Neural crest cell (in vitro differentiated cells): ENCODE measurements at places on chromosomes 4 and X.

DNA sequence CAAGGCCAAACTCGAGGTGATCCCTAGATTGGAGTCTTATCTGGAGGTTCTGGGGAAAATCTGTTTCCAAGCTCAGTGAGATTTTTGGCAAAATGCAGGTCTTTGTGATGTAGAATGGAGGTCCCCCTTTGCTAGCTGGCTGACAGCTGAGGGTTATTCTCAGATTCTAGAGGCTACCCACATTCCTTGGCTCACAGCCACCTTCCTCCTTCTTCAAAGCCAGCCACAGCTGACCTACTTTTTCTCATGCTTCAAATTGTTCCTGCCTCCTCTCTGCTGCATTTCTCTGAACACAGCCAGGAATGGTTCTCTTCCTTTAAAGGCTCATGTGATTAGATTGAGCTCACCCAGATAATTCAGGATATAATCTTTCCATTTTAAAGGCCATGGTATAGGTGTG, 86.9 kb downstream of the VCX3A start:
- H3K36me3 ChIP-seq, result no peaks in the 10 kb centered on the region
- H3K27me3 ChIP-seq, result no peaks in the 10 kb centered on the region
- no peaks in the 10 kb centered on the region for H3K4me1 ChIP-seq
- H3K4me3 ChIP-seq, result no peak overlapping the region
- no peak overlapping the region for H3K27ac ChIP-seq

DNA sequence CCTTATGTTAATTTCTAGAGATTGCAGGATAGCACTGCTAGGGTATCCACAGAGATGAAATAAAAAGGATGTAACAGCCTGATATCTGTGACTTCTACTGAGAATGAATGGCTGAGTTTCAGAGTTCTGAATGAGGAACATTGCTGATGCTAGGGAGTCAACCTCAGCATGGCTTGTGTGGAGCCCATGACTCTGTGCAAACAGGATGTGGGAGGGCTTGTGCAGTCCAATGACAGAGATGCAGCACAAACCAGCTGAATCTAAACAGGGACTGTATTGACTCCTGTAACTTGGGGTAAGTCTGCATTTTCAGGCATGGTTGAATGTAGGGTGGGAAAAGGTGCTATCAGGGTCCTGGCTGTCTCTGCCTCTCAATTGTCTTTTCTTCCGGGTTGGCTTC, 5.3 kb upstream of the RASL11B start:
- H3K27ac ChIP-seq, result no peak overlapping the region
- no peak for DNase-seq
- H3K36me3 ChIP-seq, result peaks cover 13% of the 10 kb centered on the region
- no peak overlapping the region for H3K4me3 ChIP-seq

DNA sequence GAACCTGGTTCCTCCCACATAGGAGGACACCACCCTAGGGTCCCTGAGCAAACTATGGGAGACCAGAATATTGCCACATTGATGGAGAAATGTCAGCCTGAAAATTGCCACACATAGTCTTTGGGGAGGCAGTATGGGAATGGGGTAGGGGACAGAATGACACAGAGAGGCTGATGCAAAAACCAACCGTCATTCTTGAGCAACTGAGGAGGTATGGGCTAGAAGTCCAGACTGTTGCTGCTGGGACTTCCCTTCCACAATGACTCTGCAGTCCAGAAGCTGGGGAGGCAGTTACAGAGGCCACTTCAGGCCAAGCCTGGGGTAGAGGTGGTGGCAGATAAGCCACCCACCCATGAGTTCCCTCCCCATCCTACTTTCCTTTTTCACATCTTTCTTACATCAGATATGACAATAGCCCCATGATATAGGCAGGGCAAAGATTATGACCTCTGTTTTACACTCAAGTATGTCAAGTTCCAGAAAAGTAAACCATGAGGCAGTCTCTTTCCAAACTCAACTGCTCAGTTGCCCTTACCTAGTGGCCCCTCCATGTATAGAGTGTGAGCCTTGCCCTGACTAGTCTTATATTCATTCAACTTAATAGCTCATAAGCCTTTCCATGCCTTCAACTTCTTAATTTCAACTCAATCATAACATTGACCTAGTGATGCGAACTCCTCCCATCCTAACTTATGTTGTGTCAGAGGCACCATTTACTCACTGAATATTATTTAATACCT, 41.7 kb downstream of the VSIG4 start:
- H3K4me1 ChIP-seq, result peaks cover 9% of the 10 kb centered on the region
- no peaks in the 10 kb centered on the region for H3K36me3 ChIP-seq
- DNase-seq, result no peak

DNA sequence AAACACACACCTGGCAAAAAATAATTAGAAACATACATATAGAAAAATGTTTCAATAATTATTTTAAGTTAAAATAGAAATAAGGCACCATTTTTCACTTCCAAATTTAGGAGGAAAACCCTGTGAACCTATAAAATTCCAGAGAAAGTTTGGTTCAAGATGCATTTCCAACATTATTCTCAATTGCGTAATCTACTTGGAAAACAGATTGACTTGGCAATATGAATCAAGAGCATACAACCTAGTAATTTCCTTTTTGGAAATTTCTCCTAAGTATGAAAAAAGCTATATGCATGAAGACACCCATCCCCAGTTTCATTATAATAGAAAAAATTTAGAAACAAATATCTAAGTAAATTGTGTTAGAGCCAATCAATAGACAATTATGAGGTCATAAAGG, 242.9 kb downstream of the IQCM start:
- H3K4me3 ChIP-seq, result no peak overlapping the region
- H3K27ac ChIP-seq, result no peak overlapping the region
- no peak for DNase-seq
- no peaks in the 10 kb centered on the region for H3K4me1 ChIP-seq
- no peaks in the 10 kb centered on the region for H3K27me3 ChIP-seq

GRCh38 chr4:55314141-55314820, 31.8 kb upstream of the SRD5A3 start:
- H3K4me1 ChIP-seq, result no peaks in the 10 kb centered on the region
- no peak overlapping the region for H3K27ac ChIP-seq
- no peak overlapping the region for H3K4me3 ChIP-seq
- no peak for DNase-seq
- peaks cover 4% of the 10 kb centered on the region for H3K36me3 ChIP-seq

DNA sequence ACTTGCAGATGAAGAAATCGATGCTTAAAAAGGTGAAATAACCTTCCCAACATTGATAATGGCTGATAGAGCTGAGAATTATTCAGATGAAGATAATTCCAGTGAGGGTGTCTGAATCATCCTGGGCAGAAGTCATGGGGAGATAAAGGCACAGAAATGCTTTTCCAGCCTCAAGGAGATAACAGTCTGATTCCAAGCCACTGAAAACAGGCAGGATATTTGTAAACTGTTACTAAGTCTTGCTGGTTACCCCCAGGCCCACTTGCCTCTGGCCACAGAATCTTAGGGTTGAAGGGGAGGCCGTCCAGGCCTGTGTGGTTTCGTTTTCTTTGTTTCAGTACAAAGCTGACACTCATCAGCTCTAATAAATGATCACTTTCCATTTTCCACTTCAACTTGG, 158.5 kb downstream of the SH3KBP1 start:
- DNase-seq, result no peak
- no peaks in the 10 kb centered on the region for H3K36me3 ChIP-seq
- H3K4me3 ChIP-seq, result no peak overlapping the region
- no peaks in the 10 kb centered on the region for H3K27me3 ChIP-seq
- no peak overlapping the region for H3K27ac ChIP-seq

DNA sequence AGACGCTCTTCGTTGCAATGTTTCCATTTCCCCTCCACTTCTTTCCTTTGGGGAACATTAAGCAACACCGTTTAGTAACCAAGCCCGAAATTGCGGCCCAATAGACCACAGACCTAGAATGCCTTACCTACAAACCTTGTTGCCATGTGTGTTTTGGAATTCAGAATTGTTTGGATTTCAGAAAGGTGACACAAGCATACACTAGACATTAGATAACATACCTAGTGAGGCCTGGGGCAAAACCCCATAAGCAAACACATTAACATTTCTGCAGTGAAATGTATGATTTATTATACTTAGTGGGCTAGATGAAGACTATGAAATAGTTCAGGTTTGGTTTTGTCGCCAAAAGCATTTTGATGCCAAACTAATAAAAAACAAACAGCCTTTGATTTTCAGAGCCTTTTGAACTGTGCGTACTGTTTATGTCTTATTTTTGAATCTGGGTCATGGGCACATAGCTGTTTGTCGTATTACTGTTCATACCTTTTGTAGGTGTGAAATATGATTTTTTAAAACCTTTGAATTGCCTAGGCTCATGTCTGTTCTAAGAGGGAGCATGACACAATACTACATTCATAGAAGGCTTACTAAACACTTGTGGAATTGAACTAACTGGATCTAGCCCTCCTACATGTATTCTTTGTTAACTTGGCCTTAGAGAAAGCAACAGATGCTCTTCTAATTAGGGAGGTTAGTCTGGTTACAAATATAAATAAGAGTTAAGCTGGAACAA, 88.6 kb upstream of the TMEM164 start:
- peaks cover 5% of the 10 kb centered on the region for H3K4me1 ChIP-seq
- H3K27me3 ChIP-seq, result no peaks in the 10 kb centered on the region
- DNase-seq, result no peak

GRCh38 chr4:153646261-153646660, 37.8 kb upstream of the TLR2 start:
- peaks cover 10% of the 10 kb centered on the region for H3K4me1 ChIP-seq
- no peak overlapping the region for H3K27ac ChIP-seq
- DNase-seq, result no peak
- peaks cover 2% of the 10 kb centered on the region for H3K36me3 ChIP-seq
- no peaks in the 10 kb centered on the region for H3K27me3 ChIP-seq
- H3K4me3 ChIP-seq, result no peak overlapping the region

GRCh38 chrX:721354-721753, 90.8 kb downstream of the SHOX start:
- H3K36me3 ChIP-seq, result peaks cover 7% of the 10 kb centered on the region
- DNase-seq, result no peak
- no peak overlapping the region for H3K4me3 ChIP-seq
- H3K27ac ChIP-seq, result no peak overlapping the region
- peaks cover 5% of the 10 kb centered on the region for H3K4me1 ChIP-seq
- peaks cover 44% of the 10 kb centered on the region for H3K27me3 ChIP-seq
